ENCODE measurements at places on chromosomes 13 and 19.

- DNase-seq, result no peak
Measured at GRCh38 chr13:37158481-37158880, 53.0 kb upstream of the CSNK1A1L start.

DNA sequence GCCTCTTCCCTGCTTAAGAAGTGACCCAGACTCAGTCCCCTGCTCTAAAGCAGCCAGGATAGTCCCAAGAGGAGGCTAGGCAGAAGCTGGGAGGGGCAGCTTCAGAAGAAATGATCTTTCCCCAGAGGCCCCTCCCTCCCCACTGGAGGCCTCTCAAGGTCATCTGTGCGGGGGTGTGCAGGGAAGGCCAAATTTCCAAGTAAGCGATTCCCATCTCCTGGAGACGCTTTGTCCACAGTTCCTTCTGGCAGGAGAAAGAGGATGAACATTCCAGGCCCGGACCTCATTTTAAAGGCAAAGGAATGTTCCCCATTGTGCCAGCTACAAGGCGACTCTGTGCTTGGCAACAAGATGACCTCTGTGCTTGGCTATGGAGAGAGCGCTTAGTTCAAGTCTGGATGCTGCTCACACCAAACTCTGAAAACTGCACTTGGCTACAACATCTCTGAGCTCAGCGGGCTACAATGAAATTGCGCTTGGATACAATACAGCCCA lies 23.5 kb downstream of the COL5A3 start:
- peak; percentile 85 for DNase-seq

DNA sequence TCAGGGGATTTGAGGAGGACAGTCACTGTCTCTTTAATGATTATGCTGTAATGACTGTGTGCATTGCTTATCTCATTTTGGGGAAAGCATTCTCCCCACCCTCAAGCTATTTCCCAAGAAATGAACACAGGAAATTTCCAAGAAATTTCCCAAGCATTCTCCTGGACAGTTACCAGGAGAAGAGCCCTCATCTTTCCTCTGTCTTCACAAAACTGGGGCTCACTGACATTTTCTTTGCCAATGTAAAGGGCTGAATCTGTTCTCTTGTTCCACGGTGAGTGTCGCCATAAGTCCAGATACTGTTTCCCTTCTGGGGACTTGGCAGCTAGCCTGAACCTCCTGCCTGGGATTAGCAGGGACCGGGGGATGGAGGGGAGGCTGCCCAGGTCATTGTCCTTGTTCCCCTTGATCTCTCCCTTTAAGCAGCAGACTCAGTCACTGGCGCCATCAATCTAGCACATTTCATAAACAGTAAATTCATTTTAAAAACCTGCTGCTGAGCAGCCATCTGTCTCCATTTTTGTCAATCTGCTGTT lies 172.8 kb downstream of the DNAJC15 start:
- peak; percentile 36 for DNase-seq

DNA sequence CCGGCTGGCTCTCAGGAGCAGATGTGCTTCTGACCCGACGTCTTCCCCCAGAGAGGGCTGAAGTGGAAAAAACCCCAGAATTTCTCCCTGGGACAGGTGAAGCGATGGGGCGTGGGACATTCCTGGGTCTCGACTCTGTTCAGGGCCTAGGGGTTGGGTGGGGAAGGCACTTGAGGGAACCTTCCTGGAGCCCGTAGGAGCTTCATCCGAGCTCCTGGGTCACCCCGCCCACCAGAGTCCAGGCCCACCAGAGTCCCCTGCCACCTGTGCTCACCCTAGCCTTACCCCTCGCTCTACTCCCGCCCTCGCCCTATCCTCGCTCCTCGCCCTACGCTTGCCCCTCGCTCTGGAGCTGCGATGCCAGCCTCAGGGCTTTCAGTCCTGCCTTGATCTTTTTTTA lies 23.2 kb downstream of the EPN1 start:
- no peak for DNase-seq

- no peak for DNase-seq
Measured at GRCh38 chr13:44540761-44541434, 35.2 kb downstream of the TSC22D1 start.

DNA sequence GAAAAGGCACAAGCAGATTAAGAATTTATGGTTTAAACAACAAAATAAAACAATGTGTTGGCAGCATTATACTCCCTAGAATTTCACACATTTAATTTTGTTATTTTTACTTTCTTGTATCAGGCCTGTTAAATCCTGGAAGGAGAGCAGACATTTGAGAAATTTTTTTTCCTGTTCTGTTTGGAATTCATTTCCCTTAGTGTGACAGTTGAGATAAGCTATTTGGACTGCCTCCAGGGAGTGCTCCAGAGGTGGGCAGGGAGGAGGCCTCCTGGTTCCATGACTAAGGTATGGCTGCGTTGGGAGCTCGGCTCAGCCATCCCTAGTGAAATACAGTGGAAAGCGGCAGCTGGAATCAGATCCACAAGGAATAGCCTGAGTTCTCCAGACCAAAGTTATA lies 185.7 kb downstream of the KCNRG start:
- no peak for DNase-seq

GRCh38 chr19:52725528-52725961 lies 9.3 kb downstream of the ZNF611 start:
- DNase-seq, result no peak

GRCh38 chr13:113001241-113002140 lies 32.5 kb downstream of the MCF2L start:
- peak; percentile 77 for DNase-seq

GRCh38 chr19:44718441-44719261 lies 19.7 kb downstream of the CEACAM16 start:
- peak; percentile 48 for DNase-seq

- DNase-seq, result no peak
Measured at GRCh38 chr13:46562581-46562980, 9.6 kb downstream of the LRCH1 start.

DNA sequence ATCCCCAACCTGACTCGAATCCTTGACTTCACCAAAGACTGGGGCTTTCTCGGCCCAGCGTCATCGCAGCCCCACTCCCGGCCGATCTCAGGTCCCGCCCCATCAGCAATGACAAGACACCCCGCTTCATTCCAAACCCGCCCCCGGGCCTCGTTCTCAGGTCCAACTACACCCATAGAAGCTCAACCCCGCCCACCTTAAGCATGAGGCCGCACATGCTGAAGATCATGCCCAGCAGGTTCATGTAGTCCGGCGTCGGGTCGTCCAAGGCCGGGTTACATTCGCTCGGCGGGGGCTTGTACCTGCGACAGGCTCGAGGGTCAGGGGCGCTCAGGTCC lies 2.3 kb downstream of the WDR83 start:
- DNase-seq, result peak; percentile 49

All from Ammon's horn (tissue), 1 donor.